ENCODE measurements at places on chromosomes 1 and 21.

GRCh38 chr1:95118067-95118499 is 928 bp downstream of the TLCD4 start:
- peak; percentile 11 for DNase-seq

DNA sequence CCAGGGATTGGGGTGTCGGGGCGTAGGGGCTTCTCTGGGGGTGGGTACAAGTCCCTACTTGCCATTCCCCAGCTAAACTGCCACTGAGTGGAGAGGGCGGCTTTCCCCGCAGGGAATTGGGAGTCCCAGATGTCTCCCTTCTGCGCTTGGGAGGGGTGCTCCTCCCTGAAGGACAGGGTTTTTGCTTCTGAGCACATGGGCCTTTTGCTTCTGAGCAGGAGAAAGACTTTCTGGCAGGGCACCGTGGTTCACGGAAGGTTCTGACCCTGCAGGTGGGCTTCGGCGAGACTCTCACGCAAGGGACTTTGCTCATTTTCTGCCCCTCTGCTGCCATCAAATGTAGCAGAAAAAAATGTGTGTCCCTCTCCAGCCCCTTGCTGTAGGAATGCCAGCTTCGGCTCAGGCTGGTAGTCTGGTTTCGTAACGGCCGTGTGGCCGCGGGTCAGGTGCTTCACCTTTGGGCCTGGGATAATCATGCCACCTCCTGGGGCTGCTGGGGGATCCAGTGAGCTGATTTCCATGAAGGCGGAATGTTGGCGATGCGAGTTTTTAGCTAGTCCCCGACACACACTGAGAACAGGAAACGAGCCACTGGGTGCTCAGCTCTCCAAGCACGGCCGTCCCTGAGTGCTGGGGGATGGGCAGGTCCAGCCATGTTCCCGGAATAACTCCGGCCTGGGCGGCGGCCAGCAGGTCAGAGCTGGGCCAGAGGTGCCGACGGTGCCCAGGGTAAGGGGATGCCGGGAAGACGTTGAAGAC is 364.0 kb downstream of the CAMTA1 start:
- no peak for DNase-seq

DNA sequence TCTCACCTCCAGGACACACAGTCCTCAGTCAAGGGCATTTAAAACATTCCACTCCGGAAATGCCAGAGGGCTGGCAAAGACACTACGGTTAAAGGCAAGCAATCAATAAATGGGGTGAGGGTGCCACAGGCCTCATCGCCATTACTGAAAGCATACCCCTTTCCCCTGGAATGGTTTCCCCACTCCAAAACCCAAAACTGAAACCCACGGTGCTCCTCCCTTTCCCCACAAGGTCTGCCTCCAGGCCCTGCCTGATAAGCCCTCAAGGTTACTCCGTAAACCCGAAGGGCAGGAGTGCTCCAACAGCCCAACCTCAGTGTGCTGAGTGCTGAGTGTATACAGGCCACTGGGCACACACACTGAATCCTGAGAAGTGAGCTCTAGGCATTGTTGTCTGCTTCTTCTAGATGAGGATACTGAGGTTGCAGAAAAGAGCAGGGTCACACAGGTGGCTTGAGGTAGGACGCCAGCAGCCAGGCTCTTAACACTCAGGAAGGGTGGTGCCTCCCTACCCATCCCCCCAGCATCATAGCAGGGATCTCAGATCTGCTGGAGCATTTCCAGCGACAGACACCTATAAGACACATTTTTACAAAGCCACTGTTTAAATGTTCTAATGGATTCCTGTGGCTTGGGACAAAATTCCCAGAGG is 29.0 kb downstream of the SSBP3 start:
- DNase-seq = no peak

DNA sequence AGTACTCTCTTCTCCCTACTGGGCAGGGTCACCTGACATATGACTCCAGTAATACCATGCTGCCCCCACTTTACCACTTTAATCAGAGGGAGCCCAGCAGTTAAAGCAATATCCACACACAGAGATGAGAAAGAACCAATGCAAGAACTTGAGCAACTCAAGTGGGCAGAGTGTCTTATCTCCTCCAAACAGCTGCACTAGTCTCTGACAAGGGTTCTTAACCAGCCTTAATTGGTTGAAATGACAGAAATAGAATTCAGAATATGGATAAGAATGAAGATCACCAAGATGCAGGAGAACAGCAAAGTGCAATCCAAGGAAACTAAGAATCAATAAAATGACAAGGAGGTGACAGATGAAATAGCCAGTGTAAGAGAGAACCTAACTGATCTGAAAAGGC is 91.0 kb downstream of the KCNT2 start:
- DNase-seq = no peak

GRCh38 chr21:43926196-43926595 is 61.2 kb downstream of the AGPAT3 start:
- DNase-seq = no peak

GRCh38 chr1:198612471-198613260 is 26.2 kb upstream of the PTPRC start:
- no peak for DNase-seq

DNA sequence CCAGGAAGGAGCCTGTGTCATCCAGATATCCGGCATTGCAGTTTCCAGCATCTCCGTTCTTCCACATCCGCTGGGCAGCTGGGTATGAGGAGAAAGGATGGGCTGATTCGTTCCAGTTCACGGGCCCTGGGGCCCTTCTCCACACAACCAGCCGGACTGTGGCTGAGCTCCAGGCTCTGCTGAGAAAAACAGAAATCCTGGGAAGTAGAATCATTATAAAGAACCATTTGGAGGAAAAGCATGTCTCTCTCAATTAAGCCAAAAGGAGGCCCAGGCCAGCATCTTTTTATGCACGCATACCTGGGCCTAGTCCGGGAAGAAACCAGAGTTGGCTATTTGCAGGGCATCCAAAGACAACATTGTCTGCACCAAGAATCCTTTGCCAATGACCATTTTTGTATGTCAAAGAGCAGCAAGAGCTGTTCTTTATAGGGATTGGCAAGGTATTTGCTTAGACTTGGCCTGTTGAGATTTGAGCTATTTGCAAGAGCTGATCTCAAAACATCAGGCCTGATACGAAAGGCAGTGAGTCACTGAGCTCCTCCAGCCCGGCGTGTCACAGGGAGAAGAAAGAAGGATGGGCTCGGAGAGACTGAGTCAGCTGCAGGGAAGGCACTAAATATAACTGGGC is 84.9 kb upstream of the ARHGEF16 start:
- no peak for DNase-seq

- DNase-seq = no peak
Observed at GRCh38 chr1:192263436-192263835, 53.4 kb upstream of the RGS21 start.

DNA sequence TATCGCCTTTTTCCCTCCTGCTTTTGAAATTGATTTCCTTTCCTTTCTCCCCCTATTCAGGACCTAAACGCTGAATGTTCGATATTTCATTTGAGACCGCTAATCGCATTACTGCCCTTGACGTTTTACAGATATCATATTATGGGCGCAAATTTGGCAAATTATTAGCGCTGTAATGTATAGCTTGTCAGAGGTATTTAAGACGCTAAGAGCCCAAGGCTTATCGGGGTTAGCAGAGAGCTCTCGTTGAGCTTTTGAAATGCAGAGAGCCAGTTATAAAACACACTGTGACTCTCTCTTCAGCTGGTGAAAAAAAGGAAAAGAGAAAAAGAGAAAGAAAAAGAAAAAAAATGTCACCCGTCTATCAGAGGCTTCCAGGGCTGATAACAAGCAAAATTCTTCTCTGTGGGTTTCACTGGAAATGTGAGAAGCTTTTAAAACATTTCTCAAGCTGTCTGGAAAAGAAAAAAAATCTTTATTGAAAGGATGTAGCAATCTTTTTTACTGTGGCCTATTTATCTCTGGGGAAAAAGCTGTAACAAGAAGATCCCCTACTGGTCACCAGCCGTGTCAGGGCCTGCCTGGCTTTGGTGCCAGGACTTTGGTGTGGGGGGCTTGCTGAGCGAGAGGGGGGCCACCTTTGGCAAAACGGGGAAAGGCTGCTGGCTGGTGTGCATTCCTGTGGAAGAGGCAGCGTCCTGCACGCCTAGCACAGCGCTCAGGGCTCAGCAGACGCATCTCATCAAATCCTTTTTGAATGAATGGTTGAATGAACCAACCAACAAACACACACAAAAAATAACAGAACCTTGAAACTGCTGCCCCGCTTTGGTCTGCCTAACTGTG is 119.8 kb downstream of the RNF220 start:
- DNase-seq = no peak

- no peak for DNase-seq
Observed at GRCh38 chr1:7331926-7332535, 439.1 kb upstream of the VAMP3 start.

DNA sequence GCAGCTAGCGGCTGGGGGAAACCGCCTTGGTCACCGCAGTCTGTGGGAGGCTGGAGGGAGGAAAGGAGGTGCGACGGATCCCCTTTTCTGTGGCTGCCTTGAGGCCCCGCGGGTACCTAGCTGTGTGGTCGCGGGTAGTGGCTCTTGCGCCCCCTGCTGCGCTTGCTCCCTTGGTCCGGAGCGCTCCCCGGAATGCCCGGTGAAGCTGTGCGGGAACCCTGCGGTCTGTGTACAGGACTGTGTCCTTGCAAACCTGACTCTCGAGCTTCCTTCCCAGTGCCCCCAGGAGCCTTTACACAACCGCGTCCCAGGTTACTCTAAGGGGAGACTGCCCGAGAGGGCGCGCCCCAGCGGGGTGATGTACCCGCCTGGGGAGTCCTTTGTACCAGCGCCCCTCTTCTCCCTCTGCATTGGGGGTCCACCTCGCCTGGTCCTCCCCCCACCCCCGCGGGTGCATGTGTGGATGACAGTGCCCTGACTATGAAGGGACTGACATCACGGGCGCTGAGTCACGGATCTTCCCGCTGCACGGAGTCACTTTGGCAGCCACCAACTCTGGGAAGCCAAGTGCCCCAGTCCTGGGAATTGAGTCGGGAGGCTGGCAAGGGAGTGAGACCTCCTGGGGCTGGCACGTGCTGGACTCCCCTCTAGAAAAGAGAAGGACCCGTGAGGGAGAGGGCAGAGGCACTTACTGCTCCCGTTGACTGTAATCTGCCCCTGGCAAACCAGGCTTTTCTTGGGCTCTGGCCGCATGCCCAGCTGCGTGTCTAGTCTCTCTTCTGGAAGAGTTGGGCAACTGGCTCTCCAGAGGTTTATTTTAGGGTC is 816 bp downstream of the IL6R start:
- peak; percentile 22 for DNase-seq

Data from NCI-H2029 treated with DMSO at 0.1 percent for 48 hours (cell line).